Memory B cell (primary cell): ENCODE measurements at places on chromosomes 1 and 21.

DNA sequence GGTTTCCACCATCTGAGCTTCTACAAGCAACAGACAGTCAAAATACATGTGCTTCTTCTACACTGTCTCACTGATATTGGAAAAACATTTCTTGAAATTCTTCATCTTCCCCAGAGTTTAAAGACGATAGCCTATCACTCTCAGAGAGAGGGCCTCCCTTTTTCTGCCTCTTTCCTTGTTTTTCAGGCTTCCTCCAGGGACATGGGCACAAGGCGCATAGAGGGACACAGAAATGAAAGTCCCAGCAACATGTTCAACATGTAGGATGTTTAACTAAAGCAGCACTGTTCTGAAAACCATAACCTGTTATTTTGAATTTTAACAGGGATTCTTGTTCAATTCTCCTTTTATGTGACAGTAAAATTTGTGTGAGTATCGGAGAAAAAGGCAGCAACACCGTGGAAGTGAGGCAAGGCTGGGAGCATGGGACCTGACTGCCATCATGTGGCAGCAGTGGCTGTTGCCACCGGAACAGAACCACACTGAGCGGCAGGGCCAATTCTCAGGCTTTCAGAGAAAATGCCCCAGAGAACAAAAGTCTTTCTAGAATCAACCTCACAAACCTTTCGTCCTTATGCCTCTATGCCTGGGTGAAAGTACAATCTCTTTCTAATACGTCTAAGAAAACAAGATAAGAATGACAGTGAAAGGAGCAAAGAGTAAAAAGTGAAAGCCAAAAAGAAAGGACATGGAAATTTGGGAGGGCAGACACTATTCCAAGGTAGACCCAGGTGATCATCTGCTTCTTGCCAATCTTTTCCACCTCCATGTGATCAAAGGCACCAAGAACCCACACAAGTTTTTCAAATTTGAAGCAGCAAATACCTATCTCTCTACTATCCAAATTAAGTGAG is 54.5 kb downstream of the PCNX2 start:
- DNase-seq: no peak

- no peak for DNase-seq
These were observed 56.7 kb upstream of the COL6A2 start for GRCh38 chr21:46041183-46041582.

DNA sequence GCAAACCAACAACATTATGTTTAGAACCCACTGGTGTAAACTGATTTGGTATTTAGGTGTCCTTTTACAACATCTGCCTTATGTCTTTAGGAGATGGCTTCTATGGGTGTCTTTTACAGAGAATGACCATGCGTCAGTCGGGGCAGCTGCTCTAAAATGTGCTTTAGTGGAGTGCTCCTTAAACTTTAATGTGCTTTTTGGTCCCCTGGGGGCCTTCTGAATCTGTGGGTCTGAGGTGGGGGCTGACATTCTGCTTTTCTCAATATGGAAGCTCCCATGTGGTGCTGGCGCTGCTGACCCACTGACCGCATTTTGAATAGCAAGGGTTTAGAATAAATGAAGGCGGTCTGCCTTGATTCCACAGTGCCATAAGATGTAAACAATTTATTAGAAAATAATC is 173.2 kb upstream of the B3GALT2 start:
- DNase-seq: no peak

GRCh38 chr1:202661136-202661845 is 49.0 kb downstream of the SYT2 start:
- DNase-seq: no peak

- no peak for DNase-seq
These were observed 71.9 kb upstream of the USP24 start for GRCh38 chr1:55286856-55287602.

DNA sequence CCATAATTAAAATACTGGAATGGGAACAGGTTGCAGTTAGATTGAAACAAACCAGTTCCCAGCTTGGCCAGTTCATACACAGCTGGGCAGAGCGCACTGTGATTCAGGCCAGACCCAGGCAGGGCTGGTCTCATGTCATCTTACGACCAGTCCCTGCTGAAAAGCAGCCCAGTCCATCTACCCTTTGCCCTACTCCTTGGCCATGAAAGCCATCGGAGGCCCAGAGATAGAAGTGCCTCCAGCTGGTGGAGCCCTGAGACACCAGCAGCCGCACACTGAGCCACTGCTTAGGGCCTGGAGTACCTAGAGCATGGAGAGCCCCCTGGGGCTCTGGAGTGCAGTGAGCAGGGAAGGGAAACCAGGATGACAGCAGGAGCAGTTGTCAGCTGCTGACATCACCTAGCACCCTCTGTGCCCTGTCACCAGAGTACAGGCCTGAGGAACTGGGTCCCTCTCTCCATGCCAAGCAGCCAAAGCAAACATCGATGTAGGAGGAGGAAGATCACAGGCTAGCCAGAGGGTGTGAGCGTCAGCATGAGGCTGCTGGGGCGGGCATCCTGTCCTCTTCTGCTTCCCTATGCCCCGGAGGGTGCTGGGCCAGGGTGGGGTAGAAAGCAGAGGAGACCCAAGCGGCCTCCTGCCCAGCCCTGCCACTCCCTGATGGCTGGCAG is 34.2 kb upstream of the TMEM125 start:
- DNase-seq: no peak

DNA sequence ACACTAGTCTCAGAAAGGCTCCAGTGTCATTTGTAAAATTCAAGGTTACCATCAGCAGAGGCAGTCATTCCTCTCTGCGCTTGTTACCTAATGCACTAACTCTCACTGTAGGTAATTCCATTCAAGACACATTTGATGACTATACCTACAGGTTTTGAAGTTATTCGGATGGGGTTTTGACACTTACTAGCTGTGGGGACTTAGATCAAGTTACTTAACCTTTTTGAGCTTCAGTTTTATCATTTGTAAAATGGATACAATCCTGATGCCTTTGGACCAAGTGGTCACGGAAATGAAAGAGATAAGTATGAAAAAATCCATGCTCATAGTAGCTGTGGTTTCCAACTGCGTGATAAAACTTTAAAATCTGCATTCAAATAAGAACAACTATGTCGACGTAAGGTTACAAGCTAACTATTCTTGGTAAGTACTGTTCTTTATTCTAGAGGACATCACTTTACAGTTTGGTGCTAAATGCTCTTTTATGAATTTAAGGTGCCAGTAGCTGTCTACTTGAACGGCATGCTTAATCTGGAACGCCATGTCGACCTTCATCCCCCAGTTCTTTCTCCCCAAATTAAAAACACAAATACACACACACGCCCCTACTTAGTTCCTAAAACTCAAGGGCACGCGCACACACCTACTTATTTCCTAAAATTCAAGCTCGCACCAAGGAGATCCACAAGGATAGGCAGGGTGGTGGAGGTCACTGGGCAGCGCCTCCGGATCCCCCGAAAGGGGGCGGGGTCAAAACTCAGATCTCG is 550 bp upstream of the NFYC start:
- DNase-seq: no peak

DNA sequence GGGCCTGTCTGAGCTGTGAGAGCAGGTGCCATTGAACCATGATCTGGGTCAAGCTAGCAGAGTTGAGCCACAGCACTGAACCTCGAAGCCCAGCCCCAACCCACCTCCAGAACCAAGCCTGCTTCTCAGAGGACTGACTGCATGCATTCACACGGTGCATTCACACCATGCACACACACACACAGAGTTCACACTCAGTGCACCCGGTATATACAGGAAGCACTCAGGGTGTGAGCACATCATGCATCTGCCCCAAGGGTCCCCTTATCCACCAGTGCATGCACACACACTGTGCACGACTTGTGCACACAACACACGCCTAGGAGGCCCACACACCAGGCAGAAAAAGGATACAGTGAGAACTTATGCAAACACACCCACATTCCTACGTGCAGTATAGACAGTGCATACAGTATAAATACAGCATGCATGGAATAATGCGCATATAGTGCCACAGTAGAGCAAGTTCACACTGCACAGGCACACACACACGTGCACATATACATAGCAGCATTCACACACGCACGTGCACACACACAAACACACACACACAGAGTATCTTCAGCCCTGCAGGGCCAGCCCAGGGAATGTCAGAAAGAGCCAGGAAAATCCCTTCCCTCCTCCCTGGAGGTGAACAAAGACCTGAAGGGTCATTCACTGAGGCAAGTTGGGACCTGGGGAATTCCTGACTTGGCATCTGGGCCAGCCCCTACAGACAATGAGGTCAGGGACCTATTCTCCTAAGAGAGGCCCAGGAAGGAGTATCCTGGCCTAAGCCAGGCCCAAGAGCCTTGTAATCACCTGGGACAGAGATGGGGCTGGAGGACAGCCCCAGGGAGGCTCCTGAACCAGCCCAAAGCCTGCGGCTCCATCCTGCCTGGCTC is 42.1 kb downstream of the CAMK2N1 start:
- no peak for DNase-seq

DNA sequence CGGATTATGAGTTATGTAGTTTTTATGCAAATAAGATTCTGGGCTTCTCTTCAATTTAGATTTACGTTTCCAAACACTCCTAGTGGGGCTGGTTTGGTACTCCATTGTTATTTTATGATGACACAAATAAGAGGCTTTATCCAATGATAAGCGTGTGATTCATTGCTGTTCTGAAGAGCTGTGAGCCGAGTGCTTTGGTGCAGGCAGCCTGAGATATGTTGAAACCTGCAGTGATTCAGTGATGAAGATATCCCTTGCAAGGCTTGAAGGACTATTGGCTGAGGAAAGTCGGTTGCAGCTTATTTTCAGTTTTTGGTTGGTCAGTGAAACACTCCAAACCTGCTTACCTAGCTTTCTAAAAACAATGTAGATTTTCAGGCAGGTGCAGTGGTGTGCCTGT is 112.2 kb downstream of the RYR2 start:
- no peak for DNase-seq

- DNase-seq: no peak
These were observed 870 bp downstream of the STRIP1 start for GRCh38 chr1:110035236-110035752.

DNA sequence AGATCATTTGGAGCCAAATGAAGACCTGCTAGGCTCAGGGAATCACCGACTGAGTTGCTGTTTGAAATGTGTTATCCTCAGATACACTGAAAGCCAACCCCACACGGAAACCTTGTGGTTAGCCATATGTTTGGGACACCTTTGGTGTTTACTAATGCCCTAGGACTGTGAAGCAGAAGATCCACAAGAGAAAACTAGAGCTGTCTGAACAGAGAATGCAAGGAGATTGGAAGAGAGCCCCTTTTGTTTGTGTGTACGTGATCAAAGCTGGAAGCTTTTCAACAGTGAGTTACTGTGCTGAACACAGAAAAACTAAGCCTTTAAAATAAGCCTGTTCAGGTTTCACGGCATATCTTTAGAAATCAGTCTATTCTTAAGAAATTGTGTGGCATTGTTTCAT is 908.2 kb upstream of the ADGRL2 start:
- DNase-seq: no peak

- no peak for DNase-seq
These were observed 123.1 kb upstream of the KCNJ6 start for GRCh38 chr21:38039369-38039768.
